Neural crest cell (in vitro differentiated cells): ENCODE measurements at places on chromosomes 11 and 22. TPM values are rescaled to one million over a fixed set of nuclear protein-coding genes. Genes with fewer than 3 reads are reported as not detected.

DNA sequence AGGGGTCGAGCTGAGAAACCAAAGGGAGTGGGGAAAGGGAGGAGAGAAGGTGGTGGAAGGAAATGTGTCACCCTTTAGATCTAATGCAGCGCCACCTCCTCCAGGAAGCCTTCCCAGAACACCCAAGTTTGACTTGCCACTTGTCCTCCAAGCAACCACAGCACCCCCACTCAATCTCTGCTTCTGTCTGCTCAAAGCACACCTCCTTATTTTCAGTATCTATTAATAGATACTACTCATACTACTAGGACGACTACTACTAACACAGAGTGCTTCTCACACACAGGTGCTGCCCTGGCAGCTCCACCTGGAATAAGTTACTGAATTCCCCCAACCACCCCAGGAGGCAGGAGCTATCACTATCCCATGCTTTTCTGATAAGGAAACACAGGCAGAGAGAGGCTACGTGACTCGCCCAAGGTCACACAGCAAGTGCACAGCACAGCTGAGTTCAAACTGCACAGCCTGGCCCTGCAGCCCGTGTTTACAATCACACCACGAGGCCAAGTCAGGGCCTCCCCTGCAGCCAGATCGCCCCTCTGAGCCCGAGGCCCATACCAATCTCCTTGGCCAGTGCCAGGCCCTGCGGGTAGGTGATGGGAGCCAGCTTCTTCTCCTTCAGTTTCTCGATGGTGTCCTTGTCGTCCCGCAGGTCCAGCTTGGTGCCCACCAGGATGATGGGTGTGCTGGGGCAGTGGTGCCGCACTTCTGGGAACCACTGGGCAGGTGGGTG is 13.2 kb downstream of the RAC2 start:
- H3K4me3 ChIP-seq: no peak overlapping the region
- DNase-seq: no peak
- no peaks in the 10 kb centered on the region for H3K4me1 ChIP-seq
- peak overlapping the region; percentile 62 for H3K27ac ChIP-seq

Gene MS4A14
- total RNA-seq: not detected in 2 replicates

GRCh38 chr11:76231121-76231738 is 24.9 kb upstream of the WNT11 start:
- peaks cover 16% of the 10 kb centered on the region for H3K4me1 ChIP-seq
- peaks cover 3% of the 10 kb centered on the region for H3K36me3 ChIP-seq
- DNase-seq: no peak
- no peak overlapping the region for H3K27ac ChIP-seq
- H3K27me3 ChIP-seq: peaks cover 15% of the 10 kb centered on the region

DNA sequence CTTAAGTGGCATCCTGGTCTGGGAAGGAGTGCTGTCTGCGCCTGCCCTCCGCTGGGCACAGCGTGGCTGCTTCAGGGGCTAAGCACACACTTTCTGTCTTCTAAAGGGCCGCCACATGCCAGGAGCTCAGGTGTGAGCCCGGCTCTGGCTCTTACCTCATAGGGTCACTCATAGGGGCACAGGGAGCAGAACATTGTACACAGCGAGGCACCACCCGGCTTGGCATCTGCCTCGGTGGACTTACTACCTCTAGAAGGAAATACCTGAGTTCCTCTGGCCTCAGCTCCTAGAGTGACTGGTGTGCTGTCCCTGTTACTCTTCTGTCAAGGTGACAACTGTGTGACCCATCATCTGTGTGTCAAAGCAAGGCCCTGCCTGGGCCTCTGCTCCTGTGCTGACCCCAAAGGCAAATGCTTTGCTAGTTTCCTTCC is 13.4 kb downstream of the NEAT1 start:
- DNase-seq: no peak
- H3K4me3 ChIP-seq: no peak overlapping the region
- H3K27me3 ChIP-seq: no peaks in the 10 kb centered on the region
- H3K36me3 ChIP-seq: no peaks in the 10 kb centered on the region

Gene ANO5
- 3.4 and 3.5 TPM in 2 replicates for total RNA-seq

Gene MOGAT2
- not detected in 2 replicates for total RNA-seq
